ENCODE measurements at places on chromosomes 5 and 9. TPM values are rescaled to one million over a fixed set of nuclear protein-coding genes. Genes with fewer than 3 reads are reported as not detected.

PCDHGA6 gene
- 4.8 TPM for total RNA-seq

PCDH12 gene
- 20.1 TPM for total RNA-seq

PALM2AKAP2 gene
- 64.8 TPM for total RNA-seq

PIP5KL1 gene
- not detected for total RNA-seq

MGAT4B gene
- 48.4 TPM for total RNA-seq

SHB gene
- 10.2 TPM for total RNA-seq

SOX30 gene
- total RNA-seq = 0.10 TPM

LRRC19 gene
- total RNA-seq = not detected

RBM18 gene
- 18.9 TPM for total RNA-seq

PIGO gene
- 13.4 TPM for total RNA-seq

PLAA gene
- 39.9 TPM for total RNA-seq

CDH9 gene
- not detected for total RNA-seq

ORM1 gene
- not detected for total RNA-seq

CARD9 gene
- 4.3 TPM for total RNA-seq

AOPEP gene
- total RNA-seq = 391 TPM

NTRK2 gene
- 60.3 TPM for total RNA-seq

PIP5K1B gene
- 4.5 TPM for total RNA-seq

FYB1 gene
- total RNA-seq = 9.0 TPM

PCDHGA4 gene
- 3.9 TPM for total RNA-seq

Measured in tongue (tissue), 3 donors.